ENCODE measurements at places on chromosomes 7 and 10.

GRCh38 chr10:5692461-5693358, 8.1 kb downstream of the TASOR2 start:
- no peak for DNase-seq

GRCh38 chr7:125661677-125662076, 732.1 kb upstream of the POT1 start:
- DNase-seq, result no peak

GRCh38 chr7:50217821-50218281, 86.7 kb upstream of the IKZF1 start:
- no peak for DNase-seq

GRCh38 chr10:75736889-75737579, 305.6 kb downstream of the LRMDA start:
- DNase-seq, result no peak
